ENCODE measurements at places on chromosomes 5 and 9.

- no peak for DNase-seq
Observed at GRCh38 chr5:144712090-144712489, 541.4 kb downstream of the KCTD16 start.

DNA sequence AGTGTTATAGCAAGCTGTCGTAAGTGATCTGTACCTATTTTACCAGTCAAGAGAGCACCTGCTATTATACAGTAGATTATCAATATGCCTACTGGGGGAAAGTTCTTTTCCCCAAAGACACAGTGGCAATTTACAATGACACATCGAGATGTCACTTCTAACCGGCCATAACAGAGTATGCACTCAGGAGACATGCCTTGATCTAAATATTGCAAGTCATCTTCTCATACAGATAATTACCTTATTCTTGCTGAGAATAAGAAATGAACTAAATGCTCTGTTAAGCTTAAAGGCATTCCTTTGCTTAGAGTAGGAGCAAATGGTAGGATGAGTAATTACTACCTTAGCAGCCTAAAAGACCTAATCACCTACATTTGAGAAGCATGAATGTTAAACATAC is 71.6 kb downstream of the PKD2L2 start:
- no peak for DNase-seq

DNA sequence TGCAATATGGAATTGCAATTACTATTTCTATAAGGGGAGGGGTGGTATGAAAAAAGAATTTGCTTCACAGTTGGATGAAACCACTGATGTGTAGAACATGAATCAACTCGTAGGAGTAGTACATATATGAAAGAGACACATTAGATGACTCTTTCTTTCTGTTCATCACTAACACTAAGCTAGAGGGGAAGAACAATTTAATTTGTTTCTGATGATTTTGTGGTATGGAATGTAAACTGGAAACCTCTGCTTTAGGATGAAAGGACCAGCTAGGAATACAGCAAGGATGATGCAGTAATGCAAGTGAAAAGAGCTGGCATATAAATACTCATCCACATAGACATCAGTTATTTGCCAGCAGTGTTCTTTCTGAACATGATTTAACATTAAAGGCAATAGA is 113.4 kb downstream of the PAPPA start:
- DNase-seq, result no peak

- DNase-seq, result no peak
Observed at GRCh38 chr9:90943341-90943740, 141.7 kb downstream of the SYK start.

DNA sequence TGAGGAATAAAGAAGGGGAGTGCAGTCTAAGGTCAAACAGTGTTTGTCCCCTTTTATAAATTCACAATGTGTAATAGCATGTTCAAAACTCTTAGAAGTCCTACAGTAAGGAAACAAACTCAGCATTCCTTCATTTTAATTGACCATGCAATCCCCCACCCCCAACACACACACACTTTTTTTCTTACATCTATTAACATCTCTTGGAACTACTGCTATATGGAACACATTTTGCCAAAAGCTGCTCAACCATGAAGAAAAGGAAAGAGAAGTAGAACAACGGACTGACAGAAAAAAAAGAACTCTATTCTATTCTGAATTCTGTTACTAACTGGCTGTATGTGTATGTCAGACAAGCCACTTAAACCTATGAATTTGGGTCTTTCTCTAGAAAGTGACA is 2.8 kb upstream of the CTNNAL1 start:
- no peak for DNase-seq

- DNase-seq, result no peak
Observed at GRCh38 chr5:36885566-36886485, 9.3 kb downstream of the NIPBL start.

GRCh38 chr5:69271376-69271775 is 36.7 kb downstream of the CDK7 start:
- DNase-seq, result no peak

DNA sequence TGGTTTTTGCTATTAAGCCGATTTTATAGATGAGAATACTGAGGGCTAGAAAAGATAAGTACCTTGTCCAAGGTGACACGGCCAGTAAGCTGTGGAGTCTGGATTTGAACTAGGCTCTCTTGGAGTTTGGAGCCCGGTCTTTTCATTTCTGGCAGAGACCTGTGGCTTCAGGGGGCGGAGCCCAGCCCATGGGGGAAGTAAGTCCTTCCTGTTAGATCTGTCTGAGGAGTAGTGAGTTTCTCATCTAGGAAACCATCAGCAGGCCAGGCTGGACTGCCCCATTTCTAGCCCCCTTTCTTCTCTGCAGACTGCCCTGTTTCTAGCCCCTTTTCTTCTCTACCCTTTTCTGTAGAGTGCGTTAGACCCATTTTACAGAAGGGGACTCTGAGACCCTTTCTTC is 521 bp upstream of the PTGS1 start:
- DNase-seq, result no peak

GRCh38 chr5:96141749-96142148 is 180.1 kb upstream of the ELL2 start:
- DNase-seq, result no peak

- no peak for DNase-seq
Observed at GRCh38 chr9:109074236-109074889, 45.4 kb downstream of the TMEM245 start.

DNA sequence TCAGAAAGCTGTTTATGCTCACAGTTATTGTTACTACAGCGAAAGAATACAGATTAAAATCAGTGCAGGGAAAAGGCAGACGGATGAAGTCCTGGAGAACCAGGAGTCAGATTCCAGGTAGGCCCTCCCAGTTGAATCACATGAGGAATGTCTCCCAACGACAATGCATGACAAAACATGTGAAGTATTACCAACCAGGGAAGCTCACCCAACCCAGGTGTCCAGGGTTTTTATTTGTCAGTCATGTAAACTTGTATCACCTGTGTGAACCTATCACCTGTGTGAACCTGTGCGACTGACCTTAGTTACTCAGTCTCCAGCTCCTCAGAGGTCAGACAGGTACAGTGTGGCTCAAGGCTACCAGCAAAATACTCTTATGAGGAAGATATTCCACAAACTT is 63.9 kb downstream of the KIAA1958 start:
- no peak for DNase-seq

DNA sequence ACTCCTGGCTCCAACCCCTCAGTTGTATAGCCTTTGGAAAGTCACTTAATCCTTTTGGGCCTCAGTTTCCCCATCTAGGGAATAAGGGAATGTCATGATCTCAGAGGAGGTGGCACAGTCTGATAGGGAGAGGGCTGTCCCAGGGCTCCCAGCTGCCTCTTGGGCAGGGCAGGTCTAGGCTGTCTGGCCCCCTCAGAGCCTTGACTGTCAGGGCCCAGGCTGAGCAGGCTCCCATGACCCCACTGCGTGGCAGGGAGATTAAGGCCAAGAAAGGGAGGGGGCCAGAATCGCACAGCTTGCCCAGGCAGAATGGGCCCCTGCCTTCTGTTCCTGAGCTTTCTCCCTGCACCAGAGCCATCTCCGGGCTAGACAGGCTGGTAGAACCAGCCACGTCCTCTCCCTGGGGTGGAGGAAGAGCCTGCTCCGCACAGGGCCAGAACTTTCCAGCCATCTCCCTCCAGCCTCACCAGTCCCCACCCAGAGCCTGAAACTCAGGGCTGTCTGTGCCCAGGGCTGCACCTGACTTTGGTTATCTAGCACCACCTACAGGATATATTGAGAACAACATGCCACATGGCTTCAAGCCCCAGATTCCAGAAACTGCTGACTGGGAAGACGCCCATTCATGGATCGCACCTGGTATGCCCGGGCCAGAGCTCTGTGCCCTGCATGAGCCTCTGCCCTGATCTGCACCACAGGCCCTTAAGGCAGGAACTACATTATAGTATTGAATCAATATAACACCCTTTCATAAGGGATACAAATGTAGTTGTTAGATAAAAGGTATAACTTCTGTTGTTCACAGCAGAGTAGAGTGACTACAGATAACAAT is 32.1 kb downstream of the NAIF1 start:
- peak; percentile 41 for DNase-seq

- DNase-seq, result no peak
Observed at GRCh38 chr5:38509185-38509584, 47.3 kb downstream of the LIFR start.

- DNase-seq, result no peak
Observed at GRCh38 chr5:38069360-38069759, 189.0 kb upstream of the EGFLAM start.

All from progenitor cell of endocrine pancreas (in vitro differentiated cells).